CD4-positive, CD25-positive, alpha-beta regulatory T cell (primary cell): ENCODE measurements at places on chromosomes 4 and X. TPM values are rescaled to one million over a fixed set of nuclear protein-coding genes. Genes with fewer than 3 reads are reported as not detected.

Gene JADE3
- polyA plus RNA-seq, result not detected

Gene DRD5
- not detected for polyA plus RNA-seq

Gene TMEM144
- polyA plus RNA-seq, result not detected

Gene PSAPL1
- polyA plus RNA-seq, result not detected

Gene BEND2
- not detected for polyA plus RNA-seq

Gene PAGE5
- polyA plus RNA-seq, result 3.3 TPM

Gene RTL5
- polyA plus RNA-seq, result not detected

DNA sequence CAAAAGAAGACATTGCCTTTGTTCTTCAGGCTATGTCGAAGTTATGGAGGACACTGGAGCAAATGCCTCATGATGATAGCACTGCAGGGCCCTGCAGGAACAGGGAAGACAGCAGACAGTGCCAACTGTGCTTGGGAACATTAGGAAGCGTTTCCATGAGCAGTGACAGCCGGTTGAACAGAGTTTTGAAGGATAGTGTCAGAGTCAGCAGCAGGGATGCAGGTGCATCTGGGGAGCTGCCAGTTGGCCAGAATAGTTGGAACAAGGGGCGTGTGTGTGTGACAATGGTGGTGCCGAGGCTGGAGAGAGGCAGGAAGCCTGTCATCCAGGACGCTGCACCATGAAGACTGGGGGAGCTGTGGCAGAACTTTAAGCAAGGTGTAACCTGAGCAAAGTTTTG is 88.6 kb downstream of the SHROOM3 start:
- no peak overlapping the region for H3K27ac ChIP-seq
- H3K27me3 ChIP-seq, result peaks cover 2% of the 10 kb centered on the region
- no peak for DNase-seq
- no peak overlapping the region for H3K4me3 ChIP-seq
- no peaks in the 10 kb centered on the region for H3K4me1 ChIP-seq
- no peaks in the 10 kb centered on the region for H3K36me3 ChIP-seq

- H3K27ac ChIP-seq, result no peak overlapping the region
- H3K4me1 ChIP-seq, result no peaks in the 10 kb centered on the region
These were observed 423.1 kb upstream of the INTU start for GRCh38 chr4:127209580-127210095.

DNA sequence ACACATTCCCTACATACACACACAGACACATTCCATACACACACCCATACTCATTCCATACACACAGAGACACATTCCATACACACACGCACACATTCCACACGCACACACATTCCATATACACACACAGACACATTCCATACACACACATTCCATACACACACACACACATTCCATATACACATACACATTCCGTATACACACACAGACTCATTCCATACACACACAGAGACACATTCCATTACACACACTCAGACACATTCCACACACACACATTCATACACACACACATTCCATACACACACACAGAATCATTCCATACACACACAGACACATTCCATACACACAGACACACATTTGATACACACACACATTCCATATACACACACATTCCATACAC is 15.2 kb downstream of the LINC00632 start:
- no peaks in the 10 kb centered on the region for H3K36me3 ChIP-seq
- no peaks in the 10 kb centered on the region for H3K27me3 ChIP-seq
- H3K4me1 ChIP-seq, result no peaks in the 10 kb centered on the region
- H3K27ac ChIP-seq, result no peak overlapping the region
- H3K4me3 ChIP-seq, result no peak overlapping the region

DNA sequence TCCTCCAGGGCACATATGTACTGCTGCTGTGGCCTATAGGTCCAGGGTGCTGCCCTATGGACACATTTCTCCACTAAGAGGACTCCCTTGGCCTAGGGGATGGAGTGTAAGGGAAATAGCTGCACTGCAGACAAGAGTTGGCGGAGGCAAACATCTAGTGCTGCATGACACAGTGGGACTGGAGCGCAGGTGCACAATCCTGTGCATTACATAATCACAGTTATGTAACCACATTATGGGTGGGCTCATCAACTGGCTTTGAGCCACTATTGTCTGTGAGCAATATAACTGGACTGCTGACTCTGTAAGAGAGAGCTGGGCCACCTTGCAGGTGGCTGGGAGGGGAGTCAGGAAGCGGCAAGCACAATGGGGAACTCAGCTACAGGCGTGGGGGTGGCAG is 3.2 kb upstream of the TIGD2 start:
- DNase-seq, result no peak
- no peaks in the 10 kb centered on the region for H3K27me3 ChIP-seq
- no peak overlapping the region for H3K4me3 ChIP-seq
- H3K27ac ChIP-seq, result no peak overlapping the region

DNA sequence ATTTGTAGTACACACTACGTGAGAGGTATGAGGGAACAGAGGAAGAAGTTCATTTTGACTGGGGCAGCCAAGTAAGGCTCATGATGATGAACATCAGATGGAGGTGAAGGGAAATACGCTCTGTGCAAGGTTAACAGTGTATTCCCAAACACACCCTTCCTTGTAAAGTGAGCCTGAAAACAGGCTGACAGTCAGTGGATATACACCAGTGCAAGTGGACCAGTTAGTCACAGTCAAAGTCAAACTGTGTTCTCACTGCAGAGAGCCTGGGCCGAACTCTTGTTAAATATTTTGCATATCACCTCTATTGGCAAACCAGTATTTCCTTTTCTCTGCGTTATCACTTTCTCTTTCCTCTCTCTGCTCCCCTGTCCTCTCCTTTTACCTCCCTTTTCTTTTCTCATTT is 23.4 kb upstream of the RHOH start:
- H3K36me3 ChIP-seq, result no peaks in the 10 kb centered on the region
- H3K27me3 ChIP-seq, result no peaks in the 10 kb centered on the region
- H3K4me3 ChIP-seq, result peak overlapping the region; percentile 42
- no peak overlapping the region for H3K27ac ChIP-seq
- DNase-seq, result no peak

GRCh38 chr4:159158985-159159384 is 56.1 kb downstream of the RAPGEF2 start:
- no peaks in the 10 kb centered on the region for H3K4me1 ChIP-seq
- DNase-seq, result no peak
- no peaks in the 10 kb centered on the region for H3K36me3 ChIP-seq
- no peak overlapping the region for H3K27ac ChIP-seq
- H3K4me3 ChIP-seq, result no peak overlapping the region
- no peaks in the 10 kb centered on the region for H3K27me3 ChIP-seq

DNA sequence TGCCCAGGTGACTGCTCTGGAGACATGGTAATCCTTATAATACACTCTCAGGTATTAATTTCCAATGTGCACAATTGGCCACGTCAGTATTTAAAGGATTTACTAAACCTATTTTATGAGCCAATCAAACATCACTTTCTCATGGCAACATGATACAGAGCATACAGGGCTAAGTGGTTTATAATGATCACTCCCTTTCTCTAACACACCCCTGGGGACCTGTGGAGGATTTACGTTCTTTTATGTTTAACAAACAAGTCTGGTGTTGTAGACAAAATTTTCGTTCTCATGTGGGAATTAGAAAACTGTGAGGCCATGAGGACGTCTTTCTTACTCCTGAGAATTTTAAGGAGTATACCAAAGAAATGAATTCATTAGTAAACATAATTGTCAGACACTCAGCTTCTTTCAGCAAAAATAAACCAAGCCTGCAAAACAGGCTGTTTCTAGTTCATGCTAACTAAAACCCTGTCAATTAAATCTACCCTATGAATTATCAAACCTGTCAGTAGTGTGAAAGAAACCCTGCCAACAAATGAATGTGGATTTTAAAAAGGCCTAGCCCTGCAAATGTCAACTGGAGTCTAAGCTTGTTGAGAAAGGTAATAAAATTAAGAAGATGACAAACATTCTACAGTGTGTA is 155.8 kb downstream of the PDGFC start:
- no peak overlapping the region for H3K4me3 ChIP-seq
- DNase-seq, result no peak
- H3K36me3 ChIP-seq, result no peaks in the 10 kb centered on the region
- H3K27me3 ChIP-seq, result no peaks in the 10 kb centered on the region
- no peaks in the 10 kb centered on the region for H3K4me1 ChIP-seq
- H3K27ac ChIP-seq, result no peak overlapping the region

DNA sequence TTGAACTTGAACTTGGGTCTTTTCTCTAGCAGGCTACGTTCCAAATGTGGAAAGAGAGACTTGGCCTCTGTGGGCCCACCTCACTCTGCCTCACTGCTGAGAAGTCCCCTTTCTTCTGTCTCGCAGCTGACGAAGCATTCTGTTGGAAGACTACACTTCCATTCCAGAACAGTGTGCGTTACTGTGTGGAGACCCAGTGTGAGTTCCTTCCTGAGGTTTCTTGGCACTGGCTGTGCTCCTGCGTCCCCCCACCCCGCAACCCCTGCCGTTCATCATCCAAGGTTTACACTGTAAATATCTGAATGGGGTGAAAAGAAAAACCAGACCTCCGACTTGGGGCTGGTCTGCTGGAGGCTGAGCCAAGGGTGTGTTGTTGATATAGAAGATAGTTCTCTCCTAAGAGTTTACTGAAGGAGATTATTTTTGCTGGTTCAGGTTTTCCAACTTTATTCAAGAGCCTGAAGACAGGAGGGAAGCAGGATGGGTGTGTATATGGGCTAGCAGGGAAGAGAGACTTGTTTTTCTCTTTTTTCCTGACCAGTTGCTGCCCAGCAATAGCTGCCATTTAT is 34.7 kb downstream of the NHSL2 start:
- no peaks in the 10 kb centered on the region for H3K4me1 ChIP-seq
- no peak overlapping the region for H3K4me3 ChIP-seq
- no peak for DNase-seq
- H3K27me3 ChIP-seq, result no peaks in the 10 kb centered on the region

DNA sequence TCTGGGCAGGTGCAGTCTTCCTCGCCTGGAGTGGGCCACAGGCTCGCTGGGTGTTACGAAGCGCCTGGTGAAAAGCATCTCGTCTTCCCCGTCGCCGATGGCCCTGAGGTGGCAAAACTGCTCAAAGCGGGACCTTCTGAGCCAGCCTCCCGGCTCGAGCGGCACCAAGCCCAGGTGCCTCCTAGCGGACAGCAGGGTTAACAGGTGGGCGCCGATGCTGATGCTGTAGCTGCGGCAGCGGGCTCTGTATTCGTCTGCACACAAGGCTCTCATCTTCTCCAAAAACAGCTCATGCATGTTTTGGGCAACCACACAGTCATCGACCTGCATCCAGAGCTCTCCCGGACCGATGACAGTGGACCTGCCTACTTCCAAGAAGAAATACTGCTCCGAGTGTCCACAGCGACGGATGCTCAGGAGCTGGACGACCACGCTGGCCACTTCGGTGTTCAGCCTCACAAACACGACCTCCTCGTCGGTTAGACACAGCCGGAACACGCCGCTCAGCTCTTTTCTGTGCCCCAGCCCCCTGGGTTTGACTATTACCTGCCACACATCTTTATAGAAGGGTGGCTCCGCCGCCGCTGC is 1.2 kb downstream of the IRS4 start:
- no peak overlapping the region for H3K4me3 ChIP-seq
- H3K27me3 ChIP-seq, result no peaks in the 10 kb centered on the region
- H3K4me1 ChIP-seq, result no peaks in the 10 kb centered on the region
- no peak for DNase-seq

DNA sequence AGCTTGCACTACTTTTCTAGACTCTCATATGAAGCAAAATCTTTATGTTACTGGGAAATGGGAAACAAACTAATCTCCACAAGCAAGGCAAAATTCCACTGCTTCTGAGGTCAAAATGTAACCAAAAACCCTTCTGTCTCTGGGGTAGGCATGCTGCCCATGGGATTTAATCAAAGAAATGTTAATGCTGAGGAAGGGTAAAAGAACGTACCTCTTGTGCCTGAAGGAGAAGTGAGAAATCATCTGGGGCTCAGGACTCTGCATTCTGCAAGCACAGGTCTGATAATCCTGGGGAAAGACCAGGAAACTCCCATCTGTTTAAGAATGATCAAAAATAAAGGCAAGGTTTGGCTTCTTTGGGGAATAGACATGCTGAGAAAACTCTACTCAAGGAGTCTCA is 184.7 kb downstream of the GRID2 start:
- H3K27me3 ChIP-seq, result no peaks in the 10 kb centered on the region
- no peak for DNase-seq
- no peaks in the 10 kb centered on the region for H3K36me3 ChIP-seq
- no peaks in the 10 kb centered on the region for H3K4me1 ChIP-seq

DNA sequence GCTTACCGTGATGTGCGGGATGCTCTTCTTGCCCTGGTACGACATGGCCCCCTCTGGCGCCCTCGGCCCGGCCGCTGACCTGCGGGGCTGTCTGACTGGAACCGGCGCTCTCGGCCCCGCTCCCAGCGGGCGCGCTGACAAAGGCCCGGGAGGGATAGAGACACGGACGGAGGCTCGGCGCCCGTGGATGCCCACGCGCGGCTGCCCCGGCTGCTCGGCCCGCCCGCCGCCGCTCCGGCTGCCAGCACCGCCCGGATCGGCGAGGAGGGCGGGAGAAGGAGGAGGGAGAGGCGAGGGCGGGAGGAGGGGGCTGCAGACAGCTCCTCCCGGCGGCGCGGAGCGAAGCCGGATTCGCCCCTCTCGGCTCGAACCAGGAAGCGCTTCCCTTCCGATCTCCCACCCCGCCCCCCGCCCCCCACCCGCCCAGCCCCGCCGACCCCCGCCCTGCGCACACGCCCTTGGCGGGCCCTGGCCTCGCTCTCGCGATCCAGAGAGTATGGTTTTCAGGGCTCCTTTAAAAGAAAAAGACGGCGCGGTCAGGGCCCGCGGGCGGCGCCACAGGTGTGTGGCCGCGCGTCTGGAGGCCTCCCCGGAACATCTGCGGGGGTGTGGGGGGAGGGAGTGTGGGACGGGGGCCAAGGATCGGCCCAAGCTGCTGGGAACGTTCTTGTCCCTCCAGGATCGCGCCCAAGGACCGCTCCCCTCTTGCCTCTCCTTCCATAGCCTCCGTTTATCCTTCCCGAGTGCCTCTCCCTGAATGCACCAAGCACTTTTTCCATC is 4.5 kb downstream of the CRMP1 start:
- no peak for DNase-seq
- no peak overlapping the region for H3K4me3 ChIP-seq

DNA sequence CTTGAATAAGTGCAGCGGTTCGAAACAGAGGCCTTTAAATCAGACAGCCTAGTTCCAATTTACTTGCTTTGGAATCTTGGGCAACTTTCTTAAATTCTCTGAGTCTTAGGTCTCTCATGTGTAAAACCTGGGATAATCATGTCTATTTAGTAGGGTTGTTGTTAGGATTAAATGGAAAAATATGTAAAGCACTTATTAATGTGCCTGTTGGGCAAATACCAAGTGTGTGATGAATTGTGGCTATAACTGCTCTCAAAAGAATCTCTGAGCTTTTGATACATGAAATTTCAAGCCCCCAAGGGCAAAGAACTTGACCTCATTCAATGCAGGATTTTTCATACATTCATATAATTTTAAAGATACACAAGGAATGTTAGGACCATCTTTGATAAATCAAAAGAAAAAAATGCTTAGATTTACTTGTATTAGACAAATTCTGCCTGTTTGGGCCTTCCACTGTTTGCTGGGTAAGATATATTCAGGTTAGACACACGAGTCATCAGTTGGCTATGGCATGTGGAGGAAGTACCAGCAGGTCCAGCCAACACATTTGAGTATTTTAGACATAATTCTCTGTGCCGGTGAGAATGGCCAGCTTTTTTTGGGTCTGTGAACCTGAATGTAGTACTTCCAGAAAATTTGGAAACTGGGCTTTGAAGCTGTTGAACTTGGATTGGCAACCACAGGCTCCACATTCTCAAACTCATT is 241.4 kb upstream of the CNKSR2 start:
- no peak for DNase-seq
- no peaks in the 10 kb centered on the region for H3K27me3 ChIP-seq
